ENCODE measurements at places on chromosomes 11 and 22.

- no peak for DNase-seq
Measured at GRCh38 chr11:114959953-114960505, 281.7 kb downstream of the NXPE2 start.

DNA sequence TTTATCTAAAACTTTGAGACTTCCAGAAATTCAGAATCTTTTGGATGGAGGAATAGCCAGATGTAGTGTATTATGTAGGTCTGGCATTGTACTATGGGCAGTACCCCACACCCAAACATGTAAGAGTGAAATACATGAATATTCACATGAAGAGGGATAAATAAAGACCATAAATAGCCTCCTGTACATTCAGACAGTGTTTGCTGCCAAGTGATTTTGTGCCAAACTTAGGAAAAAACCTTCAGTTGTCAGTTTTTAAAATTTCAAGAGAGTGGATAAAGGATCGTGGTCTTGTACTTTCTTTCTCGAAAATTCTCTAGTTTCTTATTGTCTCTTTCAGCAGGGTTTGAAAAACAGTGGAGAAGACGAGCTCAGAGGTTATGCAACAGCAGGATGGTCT is 150.3 kb upstream of the LARGE1 start:
- no peak for DNase-seq

GRCh38 chr11:69131644-69132300 is 24.0 kb upstream of the SMIM38 start:
- DNase-seq, result no peak

GRCh38 chr11:19963697-19964387 is 196.4 kb downstream of the DBX1 start:
- DNase-seq, result no peak

- no peak for DNase-seq
Measured at GRCh38 chr11:117809236-117810055, 12.4 kb upstream of the DSCAML1 start.

DNA sequence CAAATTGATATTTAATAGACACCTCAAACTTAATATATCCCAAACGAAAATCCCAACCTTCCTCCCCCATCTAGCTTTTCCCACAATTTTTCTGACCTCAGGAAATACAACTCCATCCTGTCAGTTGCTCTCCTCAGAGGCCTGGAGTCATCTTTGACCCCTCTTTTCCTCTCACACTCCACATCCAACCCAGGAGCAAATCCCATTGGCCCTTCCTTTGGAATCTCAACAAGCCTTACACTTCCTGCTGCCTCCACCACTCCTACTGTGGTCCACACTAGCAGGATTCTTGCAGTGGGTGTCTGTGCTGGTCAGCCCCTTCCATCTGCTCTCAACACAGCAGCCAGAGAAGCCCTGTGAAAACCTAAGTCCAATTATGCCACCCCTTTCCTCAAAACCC is 39.3 kb upstream of the RFPL3 start:
- DNase-seq, result no peak

DNA sequence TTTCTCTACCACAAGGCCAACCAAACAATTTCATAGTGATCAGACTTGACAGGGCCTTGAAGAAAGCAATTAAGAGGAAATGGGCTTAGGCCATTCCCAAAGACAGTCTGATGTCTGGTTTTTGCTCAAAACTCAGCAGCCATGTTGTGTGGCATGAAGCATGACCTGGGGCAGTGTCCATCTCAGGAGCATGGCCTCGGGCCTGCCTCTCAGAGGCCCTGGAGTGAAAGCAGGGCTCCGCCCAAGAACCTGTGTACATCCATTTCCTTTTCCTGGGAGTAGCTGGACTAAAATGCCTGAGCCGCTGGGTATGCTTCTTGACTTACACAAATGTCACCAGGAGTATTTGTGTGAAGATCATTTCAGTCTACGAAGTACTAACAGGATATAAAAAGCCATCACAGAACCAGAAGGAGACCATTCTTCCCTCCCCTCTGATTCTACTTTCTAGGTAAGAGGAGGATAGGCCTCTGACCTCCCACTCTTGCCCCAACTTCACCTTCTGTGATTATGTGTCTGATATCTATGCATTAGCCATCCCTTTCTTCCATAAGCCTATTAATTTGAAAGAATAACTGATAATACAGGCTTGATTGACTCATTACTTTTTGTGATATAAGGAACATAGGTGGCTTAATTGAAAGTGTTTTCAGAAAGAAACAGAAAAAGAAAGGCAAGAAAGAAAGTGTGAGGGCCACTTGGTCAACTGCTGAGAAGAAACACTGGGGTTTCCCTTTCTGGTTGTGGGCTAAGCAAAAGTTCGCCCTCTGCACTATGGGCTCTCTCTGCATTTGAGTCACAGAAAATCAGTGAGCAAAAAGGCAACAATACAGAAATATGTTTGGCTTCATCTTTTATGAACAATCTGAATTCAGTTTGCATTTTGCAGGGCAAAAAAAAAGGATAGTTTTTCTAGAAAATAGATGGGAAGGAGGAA is 188.6 kb upstream of the MTMR2 start:
- DNase-seq, result no peak

DNA sequence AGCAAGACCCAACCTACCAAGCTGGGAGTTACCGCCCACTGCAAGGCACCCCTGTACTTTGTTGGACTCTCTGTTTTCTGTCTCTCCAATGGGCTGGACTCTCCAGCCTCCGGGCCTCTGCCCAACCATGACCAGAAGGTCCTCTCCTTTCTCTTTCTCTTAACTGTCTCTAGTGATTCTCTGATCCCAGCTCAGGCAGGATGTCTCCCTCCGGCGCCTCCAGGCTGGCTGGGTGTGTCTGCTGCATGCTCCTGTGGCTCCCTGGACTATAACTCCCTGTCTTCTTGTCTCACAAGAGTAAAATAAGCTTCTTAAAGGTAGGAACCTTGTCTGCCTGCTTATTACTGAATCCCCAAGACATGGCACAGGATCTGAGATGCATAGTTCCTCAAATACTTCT is 36.3 kb downstream of the TIMP3 start:
- no peak for DNase-seq

DNA sequence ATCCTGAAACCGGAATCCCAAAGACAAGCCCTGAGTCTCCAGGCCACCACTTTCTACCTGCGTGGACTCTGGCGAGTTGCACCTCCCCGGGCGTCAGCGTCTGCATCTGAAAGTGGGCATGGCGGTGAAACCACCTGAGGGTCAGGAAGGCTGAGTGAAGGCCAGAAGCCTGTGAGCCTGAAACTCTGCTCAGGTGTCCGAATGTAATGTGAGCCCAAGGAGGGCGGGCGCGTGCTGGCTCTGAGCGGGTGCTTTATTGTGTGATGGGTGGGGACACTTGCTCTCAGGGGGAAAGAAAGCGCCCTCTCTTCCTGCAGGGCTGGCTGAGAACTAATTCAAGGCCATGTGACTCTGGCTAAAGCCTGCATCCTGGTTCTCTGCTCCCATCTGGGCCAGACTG is 135.6 kb downstream of the ST3GAL4 start:
- no peak for DNase-seq

DNA sequence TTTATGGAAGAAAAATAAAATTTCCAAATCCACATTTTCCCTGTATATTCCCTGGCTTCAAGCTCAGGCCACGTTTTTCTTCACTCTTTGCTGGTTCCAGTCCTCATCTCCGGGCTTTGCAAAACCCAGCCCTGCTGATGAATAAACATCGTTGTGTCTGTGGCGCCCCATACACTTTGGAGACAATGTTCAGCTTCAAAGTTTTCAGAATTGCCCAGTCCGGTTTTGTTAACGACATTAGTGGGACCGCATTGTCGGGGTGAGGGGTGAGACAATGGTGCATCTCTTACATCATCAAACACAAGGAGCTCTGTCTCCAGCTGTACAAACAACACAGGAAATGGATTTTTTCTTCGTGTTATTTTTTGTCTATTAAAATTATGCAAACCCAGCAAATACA is 53.4 kb upstream of the HTATIP2 start:
- DNase-seq, result no peak

- no peak for DNase-seq
Measured at GRCh38 chr11:83785942-83786341, 499.8 kb upstream of the CCDC90B start.

GRCh38 chr11:119149018-119149785 is at the start of gene ABCG4:
TSS of gene ABCG4 (plus strand) at chr11:119149052. CDS start at chr11:119149966, 914 bp downstream.
- DNase-seq, result no peak

DNA sequence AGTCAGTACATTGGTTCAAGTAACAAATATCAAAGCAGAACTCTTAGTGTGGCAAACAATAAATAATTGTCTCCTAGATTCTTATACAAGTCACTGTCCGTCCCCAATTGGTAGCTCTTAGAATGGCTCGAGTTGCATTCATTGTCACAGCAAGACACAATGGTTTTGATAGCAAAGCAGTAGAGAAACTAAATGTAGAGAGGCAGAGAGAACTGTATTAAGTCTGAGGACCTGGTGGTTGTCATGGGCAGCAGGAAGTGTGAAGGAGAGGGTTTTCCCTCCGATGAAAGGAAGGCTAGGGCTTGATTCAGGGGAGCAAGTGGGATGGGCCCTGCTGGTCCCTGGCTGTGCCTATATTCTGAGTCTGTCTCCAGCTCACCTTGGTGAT is 36.6 kb downstream of the RCOR2 start:
- no peak for DNase-seq

DNA sequence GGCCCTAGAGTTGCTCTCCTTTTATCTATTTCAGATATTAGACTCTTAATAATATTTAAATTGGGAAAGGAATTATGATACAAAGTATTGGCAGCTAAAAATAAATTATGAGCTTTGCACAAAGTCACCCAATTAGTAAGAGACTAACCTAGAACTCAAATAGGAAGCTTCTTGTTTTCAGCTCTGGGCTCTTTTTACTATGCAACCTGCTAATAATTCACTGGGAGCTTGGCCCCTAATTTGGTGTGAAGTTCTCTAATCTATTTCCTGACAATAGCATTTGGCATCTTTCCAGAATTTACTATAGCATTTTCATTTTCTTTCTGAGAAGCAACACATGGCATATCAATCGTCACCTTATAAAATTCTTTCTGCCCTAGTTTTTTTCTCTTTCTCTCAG is 727.7 kb upstream of the ANO5 start:
- no peak for DNase-seq

DNA sequence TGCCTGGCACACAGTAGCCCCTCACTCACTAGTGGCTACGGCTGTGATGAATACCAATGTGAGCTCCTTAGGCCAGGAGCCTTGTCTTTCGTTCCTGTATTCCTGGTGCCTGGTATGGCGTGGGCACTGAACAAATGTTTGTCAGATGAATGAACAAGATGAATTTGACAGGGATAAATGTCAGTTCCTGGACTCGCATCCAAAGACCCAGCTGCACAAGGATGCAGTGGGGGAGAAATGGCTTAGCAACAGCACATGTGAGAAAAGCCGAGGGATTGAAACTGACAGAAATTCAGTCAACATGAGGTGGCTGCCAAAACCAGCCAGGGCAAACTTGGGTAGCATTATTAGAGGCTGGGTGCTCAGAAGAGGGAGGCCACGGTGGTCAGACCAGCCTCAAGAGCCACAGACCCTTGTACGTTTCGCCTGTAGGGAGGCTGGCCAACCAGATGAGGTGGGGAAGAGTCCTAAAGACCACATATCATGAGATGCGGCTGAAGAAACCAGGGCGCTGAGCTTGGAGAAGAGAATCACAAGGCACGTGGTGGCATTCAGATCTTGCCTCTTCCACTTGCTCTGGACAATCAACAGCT is 7.7 kb upstream of the SLC22A8 start:
- DNase-seq, result no peak

DNA sequence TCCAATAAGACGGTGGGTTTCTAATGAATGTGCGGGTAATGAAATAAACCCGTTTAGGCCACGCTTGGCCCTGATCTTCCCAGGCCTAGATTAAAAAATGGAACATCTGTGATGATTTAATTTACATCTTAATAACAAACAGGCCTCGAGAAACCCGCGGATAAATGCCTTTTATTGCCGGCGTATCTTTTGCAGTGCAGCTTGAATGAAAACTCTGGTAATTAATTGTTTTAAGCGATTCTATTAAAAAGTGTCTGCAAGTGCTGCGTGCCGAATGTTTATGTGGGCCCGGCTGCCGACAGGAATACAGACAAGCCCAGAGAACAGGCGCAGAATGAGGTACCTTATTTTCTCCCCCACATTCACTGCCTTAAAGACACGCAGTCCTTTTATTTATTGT is 420.7 kb downstream of the MN1 start:
- DNase-seq, result no peak

DNA sequence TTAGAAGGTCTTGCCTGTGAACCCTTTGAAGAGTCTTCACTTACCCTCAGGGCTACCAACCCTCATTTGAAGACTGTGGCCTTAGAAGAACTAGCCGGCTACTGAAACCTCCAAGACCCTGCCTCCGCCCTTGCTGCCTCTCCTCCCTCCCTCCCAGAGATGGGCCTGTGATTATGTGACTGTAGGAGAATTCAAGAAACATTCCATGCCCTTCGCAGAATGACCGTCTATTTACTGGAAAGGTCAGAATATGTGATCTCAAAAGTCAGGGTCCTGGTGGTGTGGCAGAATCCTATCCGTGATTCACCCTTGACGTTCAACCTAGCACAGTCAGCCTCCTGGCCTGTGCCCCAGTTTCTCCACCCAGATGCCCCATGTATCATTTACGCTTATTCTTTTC is 109.6 kb downstream of the CTNND1 start:
- DNase-seq, result no peak

GRCh38 chr11:35886759-35887158 is 57.1 kb upstream of the LDLRAD3 start:
- DNase-seq, result no peak

DNA sequence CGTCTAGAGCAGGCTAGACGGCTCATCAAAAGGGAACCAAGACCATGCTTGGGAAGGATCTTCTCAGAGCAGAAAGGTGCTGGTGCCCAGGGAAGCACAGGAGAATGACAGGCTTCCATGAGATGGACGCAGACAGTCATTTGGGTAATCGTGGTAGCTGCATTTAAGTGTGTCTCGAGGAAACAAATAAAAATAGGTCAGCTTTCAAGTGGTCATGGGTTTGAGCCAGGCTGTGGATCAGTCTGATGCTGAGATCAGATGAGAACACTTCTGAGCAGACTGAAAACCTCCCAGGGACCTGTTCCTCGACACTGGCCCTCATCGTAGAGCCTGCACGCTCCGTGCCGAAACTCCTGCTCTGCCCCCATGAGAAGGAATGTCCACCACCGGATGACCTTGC is 4.7 kb downstream of the CARS1 start:
- DNase-seq, result no peak

- DNase-seq, result no peak
Measured at GRCh38 chr11:1947592-1948237, 583 bp downstream of the MRPL23 start.

DNA sequence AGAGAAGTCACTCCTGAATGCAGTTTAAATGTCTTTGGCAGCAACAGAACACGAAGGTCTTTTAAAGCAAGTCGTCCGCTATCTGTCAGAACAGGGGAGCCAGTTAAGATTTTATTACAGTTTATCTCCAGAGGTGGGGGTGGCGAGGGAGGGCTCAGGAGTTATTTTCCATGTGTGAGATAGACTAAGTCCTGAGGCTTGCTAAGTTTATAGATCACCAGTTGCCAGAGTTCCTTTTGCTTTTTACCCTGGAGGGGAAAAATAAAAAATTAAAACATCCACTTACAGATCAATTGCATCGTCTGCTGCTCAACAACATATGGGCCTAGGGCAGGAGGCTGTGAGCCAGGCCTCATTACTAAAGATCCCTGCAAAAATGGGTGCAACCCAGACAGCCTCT is 90.7 kb downstream of the SNX19 start:
- no peak for DNase-seq
